ENCODE measurements at places on chromosomes 12 and 14.
A peak's percentile ranks its signal among the peaks of the same experiment; 100 is the strongest.

DNA sequence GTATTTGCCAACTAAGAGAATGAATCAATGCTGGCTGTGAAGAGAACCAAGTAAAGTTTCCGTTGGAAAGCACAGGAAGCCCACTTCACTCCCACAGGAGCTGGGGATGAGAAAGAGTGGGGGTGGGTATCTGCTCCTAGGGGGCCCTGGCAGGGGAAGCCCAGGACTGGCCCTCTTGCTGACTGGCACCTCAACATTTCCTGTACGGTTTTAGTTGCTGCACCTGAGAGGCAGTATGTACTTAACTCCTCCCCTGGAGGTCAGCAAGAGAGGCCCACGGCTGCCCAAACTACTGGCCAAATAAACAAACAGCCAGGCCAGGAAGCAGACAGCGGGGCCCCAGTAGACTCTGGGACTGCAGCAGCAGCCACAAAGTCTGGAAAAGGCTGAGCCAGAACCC, 33.8 kb upstream of the VWF start:
- no peak for DNase-seq

- DNase-seq, result peak; percentile 24
Observed at GRCh38 chr12:123050331-123050831, 69.9 kb downstream of the ARL6IP4 start.

GRCh38 chr12:97335115-97335514, 127.5 kb upstream of the RMST start:
- no peak for DNase-seq

DNA sequence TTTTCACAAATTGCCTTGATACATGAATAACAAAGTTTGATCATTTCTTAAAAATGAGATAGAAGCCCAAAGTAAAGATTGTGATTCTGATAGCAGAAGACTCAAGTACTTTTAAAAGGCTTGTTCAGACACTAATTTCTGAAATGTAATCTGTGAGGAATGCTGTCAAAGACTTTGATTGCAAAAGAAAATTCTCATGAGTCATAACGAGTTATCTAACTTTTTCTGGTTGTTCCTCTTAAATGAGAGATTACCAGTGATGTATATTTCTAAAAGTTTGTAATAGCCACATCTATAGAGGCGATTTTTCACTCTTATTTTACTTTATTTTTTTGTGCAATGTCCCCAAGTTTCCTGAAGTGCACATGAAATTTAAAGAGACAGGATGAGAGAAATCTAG, 7.0 kb downstream of the PYGL start:
- DNase-seq, result peak; percentile 53

- DNase-seq, result peak; percentile 45
Observed at GRCh38 chr12:122423258-122424165, 1.0 kb upstream of the CLIP1 start.

GRCh38 chr14:101563654-101564443, 2.6 kb downstream of the DIO3 start:
- DNase-seq, result no peak

DNA sequence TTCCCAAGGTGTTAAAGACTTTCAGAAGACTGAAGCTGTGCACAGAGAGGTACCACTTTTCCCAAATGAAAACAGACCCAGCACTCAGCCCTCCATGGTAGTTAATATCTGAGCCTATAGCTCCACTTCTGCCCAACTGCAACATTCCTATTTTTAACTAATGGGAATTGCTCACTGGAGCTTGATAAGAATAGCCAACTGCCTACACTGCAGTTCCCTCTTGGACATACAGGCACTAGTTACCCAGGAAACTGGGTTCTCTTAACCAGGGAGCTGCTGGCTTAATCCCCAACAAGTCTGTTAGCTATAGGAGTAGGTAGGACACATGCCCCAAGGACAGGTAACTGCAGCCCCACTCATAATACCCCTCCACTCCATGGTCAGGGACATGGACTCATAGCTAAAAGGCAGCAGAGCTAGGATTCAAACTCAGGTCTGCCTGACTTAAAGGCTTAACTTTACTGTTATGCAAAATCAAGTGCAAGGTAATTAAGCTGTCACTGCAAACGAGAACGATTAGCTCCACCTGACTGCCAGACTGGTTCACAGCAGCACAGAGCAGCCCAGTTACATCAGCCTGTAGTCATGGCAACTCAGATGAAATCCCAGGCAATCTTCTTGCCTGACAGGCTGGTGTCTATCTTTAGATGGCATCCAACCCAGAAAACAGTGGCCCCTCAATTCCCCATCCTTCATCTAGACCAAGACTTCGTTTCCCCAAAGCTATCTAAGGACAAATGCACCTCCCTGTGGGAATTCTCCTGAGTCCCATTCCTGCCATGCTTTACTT, 77.1 kb upstream of the ACTN1 start:
- DNase-seq, result no peak

GRCh38 chr12:127024791-127025190, 1242.2 kb upstream of the TMEM132C start:
- DNase-seq, result no peak

DNA sequence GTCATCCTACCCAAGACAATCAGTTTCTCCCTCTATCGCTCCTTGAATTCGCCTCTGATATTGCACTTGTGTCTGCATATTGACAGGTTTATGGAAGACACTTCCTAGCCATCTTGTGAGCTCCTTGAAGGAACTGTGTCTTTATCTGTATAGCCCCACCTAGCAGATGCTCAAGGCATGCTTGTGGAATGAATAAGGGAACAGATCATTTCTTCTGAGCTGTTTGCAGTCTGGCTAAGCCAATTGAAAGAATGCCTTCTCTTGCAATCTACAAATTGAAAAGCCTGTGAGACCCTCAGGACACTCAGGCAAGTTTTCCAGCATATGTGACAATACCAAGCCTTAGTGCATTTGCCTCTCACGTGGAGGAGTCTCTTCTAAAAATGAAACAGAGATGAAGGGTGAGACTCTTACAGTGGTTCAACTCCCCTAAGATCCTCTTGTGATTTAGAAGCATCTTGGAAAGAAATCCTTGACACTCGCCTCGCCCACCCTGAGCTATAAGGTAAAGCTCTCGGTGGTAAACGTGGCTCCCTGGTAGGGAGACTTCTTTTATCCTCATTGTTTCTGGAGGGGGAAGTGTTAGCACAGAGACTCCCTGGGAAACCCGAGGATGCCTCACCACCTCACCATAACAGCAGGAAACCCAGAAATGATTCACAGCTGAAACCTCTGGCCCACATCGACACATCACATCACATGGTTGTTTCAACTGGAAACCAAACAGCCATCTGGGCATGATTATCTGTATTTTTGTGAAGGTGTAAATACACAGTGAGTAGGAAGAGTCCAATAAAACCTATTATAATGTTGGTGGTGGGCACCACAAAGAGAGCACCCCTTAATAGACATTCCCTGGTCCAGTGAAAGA, 112.3 kb upstream of the BCL2L14 start:
- DNase-seq, result peak; percentile 85

DNA sequence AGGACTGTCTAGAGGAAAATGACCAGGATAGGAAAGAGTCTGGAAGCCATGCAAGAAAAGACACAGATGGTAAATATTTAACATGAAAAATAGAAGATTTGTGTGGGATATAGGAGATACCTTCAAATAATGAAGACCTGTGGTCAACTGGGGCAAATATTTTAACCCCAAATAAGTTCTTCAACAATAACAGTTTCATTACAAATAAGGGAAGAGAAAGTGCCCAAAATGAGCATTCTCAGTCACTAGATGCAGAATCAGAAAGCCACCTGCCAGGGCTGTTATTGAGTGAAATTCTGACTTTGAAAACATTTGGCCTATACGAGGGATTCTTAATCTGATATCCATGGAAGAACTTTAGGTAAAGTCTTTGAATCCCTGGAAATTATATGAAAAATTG, 231.2 kb upstream of the PLEKHG7 start:
- no peak for DNase-seq

Measured in cardiac fibroblast (primary cell).